ENCODE measurements at places on chromosomes 12 and 14.

GRCh38 chr12:112303799-112304198 lies 78.4 kb downstream of the HECTD4 start:
- no peak for DNase-seq

GRCh38 chr12:96053476-96054243 lies 18.3 kb upstream of the LTA4H start:
- no peak for DNase-seq

- no peak for DNase-seq
These were observed 534.3 kb downstream of the SOX5 start for GRCh38 chr12:23415180-23415579.

GRCh38 chr14:26984311-26985177 lies 386.7 kb upstream of the NOVA1 start:
- DNase-seq = peak; percentile 70

- DNase-seq = no peak
These were observed 65.1 kb downstream of the ITPR2 start for GRCh38 chr12:26767865-26768264.

DNA sequence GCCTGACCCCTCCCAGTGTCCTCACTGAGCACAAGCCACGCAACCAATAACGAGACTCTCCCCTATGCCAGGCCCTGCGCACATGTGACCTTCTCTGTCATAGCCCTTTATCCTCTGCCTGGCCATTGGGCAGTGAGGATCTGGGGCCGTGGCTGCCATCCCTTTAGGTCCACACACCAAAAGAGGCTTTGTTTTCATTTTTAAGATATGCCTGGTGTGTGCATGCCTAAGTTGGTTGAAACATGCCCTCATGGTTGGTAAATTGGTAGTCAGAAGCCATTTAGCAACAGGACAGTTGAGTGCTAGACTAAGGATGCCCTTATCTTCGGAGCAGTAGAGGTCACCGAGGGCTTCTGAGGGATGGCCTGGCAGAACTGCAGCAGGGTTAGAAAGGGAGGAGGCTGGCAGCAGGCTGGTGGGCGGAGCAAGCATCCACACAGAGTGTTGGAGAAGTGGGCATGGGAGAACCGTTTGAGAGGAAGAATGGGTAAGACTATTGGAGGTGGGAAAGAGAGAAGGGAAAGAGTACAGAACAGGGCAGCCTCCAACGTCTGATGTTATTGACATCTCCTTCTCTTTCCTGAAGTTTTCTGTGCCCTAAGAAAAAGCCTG lies 75.1 kb downstream of the SLC24A4 start:
- no peak for DNase-seq

Measured in mucosa of gallbladder (tissue), 1 donor.